ENCODE measurements at places on chromosomes 13 and 19. TPM values are rescaled to one million over a fixed set of nuclear protein-coding genes. Genes with fewer than 3 reads are reported as not detected.

GRCh38 chr13:80931118-80931517 lies 590.2 kb upstream of the SPRY2 start:
- DNase-seq: no peak

DNA sequence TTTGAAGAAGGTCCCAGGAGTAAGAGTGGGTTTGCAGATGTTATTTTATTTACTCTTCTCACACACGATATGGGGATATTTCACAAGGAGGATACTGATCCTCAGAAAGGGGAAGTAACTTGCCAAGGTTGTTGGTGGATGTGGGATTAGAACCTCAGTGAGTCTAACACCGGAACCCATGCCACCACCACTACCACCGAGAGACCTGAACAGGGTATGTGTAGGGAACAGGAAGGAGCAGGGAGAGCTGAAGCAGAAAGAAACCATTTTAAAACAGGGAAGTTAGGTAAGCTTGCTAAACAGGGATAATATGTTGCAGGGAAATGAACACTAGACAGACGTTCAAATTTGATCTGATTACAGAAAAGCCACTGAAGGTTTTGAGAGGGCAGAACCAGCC lies 11.6 kb upstream of the CEACAM3 start:
- no peak for DNase-seq

ZNF45 gene
- 23.9 TPM for total RNA-seq

NPAS1 gene
- 2.2 TPM for total RNA-seq

DNA sequence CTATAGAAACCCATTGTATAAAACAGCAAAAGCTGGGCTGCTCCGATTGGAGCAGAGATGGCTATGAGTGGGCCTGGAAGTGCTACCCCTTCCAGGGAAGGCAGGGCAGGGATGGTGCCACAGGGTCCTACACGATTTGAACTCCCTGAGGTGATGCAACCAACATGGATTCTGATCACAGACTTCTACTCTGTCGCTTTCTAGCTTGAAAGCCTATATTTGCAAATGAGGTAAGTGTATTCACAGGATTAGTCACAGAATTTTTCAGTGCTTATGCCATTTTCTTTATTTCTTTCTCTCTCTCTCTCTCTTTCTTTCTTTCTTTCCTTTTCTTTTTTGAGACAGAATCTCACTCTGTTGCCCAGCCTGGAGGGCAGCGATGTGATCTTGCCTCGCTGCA lies 179.0 kb downstream of the SPRY2 start:
- DNase-seq: no peak

DNA sequence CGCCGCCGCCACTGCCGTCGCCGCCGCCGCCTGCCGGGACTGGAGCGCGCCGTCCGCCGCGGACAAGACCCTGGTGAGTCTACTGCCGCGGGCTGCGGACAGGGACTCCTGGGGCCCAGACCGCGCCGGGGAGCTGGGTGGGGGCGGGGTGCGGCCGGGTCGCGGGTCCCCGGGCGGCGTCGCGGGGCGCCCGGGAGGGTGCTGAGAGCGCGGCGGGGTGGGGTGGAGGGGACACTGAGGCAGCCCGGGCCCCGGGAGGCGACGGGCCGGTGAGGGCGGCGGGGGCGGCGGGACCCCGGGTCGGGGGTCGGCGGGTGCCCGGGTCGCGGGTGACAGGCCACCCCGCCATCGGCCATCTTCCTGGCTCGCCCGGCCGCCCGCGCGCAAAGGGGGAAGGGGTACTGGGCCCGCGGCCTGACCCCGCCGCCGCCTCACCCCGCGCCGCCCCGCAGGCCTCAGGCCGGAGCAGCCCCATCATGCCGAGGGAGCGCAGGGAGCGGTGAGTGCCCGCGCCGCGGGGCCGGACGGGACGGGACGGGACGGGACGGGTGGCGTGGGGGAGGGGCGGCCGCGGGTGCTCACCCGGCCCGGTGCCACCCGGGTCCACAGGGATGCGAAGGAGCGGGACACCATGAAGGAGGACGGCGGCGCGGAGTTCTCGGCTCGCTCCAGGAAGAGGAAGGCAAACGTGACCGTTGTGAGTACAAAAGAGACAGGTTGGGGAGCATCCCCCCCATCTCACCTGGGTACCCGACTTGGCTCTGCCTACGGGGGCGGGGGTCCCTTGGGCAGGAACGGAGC lies 489 bp downstream of the CCNE1 start:
- DNase-seq: peak; percentile 28

DNA sequence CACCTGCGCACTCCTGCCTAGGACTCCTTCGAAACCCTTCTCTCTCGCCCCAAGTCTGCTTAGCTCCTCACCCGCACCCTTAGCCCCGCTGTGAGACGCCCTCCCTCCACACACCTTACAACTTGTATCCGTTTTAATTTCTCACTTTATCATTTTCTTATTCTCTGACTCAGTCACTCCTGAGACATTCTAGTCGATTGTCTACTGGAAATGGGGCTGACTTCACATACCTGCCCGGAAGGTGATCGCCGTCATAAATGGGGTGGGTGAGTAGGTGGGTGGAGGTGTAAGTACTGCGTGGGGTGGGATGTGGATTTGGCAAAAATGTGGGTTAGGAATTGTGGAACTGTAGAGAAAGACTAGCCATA lies 714 bp downstream of the NDFIP2 start:
- DNase-seq: no peak

PSG6 gene
- total RNA-seq: not detected

DNA sequence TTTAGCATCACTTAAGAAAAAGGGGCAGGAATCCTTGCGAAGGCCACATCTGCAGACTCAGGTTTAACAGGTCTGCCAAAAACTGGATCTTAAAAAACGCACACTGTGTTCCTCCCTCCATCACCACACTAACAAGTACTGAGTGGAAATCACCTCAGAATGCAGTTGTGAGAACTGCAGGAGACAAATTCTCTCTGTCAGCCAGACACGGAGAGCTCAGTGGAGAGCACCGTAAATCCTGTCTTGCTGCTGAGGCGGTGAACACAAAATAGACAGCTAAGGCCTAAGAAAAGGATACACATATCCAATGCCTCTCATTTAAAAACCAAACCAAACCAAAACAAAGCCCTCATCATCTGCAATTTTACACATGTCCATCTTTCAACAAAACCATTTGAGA lies 1287.6 kb downstream of the EFNB2 start:
- no peak for DNase-seq

All from progenitor cell of endocrine pancreas (in vitro differentiated cells).